ENCODE measurements at places on chromosomes 1 and 21.
A peak's percentile ranks its signal among the peaks of the same experiment; 100 is the strongest.

DNA sequence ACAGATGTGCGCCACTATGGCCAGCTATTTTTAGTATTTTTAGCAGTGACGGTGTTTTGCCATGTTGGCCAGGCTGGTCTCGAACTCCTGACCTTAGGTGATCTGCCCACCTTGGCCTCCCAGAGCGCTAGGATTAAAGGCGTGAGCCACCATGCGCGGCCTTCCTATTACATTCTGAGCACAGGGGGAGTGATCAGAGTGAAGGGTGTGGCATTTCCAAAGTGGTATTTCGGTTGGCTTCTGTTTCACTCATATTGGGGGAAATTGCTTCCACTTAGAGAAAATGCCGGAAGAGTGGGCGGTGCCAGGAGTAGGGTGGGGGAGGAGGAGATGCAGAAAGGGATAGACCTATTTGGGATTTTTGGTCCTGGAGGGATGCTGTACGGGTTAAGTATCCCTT lies 4.3 kb downstream of the PIK3CD start:
- no peak for DNase-seq

DNA sequence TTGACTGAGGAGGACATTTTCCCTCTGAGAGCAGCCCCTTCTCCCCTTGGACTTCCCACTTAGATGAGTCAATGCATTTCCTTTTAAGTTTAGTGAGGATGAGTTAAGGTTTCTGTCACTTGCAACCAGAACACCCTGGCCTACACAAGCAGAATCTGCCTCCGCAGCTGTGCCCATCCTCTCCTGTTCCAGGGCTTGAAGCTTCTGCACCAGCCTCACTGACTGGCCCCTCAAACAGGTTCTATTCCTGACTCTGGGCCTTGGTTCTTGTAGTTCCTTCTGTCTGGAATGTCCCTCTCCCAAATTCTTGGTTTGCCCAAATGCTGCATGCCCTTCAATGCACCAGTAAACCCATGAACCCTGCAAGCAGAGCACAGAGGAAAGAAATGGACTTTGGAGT lies 394.4 kb downstream of the PTPRU start:
- no peak for DNase-seq

DNA sequence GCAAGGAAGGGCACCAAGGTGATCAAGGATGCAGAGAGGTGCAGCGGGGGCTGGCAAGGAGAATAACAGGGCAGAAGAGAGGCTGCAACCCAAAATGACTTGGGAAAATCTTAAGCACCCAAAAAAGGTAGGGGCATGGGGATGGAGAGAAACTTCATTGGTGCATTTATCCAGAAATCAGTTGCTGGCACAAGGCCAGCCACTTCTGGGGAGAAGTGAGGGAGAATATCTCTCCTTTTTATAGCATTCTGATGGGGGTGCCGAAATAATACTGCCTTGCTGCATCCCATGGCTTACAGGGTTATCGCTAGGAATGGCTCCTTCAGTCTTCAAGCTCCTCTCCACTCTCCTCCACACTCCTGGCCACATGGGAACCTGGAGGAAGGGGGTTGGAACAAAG lies 47.9 kb downstream of the SUSD4 start:
- DNase-seq: no peak

- DNase-seq: no peak
Measured at GRCh38 chr1:190429141-190429540, 48.5 kb downstream of the BRINP3 start.

GRCh38 chr1:32071758-32072621 lies 749 bp upstream of the TMEM39B start:
- no peak for DNase-seq

- DNase-seq: peak; percentile 9
Measured at GRCh38 chr1:15090373-15090772, 63.2 kb upstream of the TMEM51 start.

DNA sequence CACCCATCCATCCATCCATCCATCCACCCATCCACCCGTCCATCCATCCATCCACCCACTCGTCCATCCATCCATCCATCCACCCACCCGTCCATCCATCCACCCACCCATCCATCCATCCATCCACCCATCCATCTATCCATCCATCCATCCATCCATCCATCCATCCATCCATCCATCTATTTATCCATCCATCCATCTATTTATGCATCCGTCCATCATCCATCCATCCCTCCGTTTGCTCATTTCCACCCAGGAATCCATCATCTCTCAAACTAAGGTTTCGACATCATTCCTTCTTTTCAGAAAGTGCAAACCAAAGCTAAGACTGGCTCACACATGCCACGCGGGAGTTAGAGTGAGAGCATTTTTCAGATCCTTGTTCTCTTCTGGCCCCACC lies 52.8 kb upstream of the POFUT2 start:
- no peak for DNase-seq

GRCh38 chr1:158818560-158818959 lies 12.6 kb upstream of the MNDA start:
- DNase-seq: no peak
